ENCODE measurements at places on chromosomes 6 and 20. TPM values are rescaled to one million over a fixed set of nuclear protein-coding genes. Genes with fewer than 3 reads are reported as not detected.

The SNX9 gene
- 42.5 TPM for polyA plus RNA-seq

DNA sequence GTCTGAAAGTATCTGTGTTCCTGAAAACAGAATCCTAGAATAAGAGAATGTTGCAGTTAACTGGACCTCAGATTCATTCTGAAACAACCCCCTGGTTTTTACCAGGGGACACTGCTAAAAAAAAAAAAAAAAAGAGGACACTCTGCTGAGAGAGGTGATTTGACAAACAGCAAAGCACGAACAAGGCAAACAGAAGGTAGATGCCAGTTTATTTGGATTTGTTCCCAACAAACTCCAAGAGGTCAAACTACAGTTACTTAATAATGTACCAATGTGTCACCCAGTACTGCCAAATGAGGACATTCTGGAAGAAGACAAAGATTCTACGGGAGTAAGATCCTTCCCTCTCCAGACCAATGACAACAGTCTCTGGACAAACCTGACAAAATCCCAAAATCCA is 40.6 kb upstream of the SLC22A16 start:
- no peak for DNase-seq

- DNase-seq, result peak; percentile 9
These were observed 160.7 kb upstream of the KCNQ5 start for GRCh38 chr6:72461144-72461543.

- DNase-seq, result no peak
These were observed 21.9 kb downstream of the RIMS1 start for GRCh38 chr6:71908162-71908765.

DNA sequence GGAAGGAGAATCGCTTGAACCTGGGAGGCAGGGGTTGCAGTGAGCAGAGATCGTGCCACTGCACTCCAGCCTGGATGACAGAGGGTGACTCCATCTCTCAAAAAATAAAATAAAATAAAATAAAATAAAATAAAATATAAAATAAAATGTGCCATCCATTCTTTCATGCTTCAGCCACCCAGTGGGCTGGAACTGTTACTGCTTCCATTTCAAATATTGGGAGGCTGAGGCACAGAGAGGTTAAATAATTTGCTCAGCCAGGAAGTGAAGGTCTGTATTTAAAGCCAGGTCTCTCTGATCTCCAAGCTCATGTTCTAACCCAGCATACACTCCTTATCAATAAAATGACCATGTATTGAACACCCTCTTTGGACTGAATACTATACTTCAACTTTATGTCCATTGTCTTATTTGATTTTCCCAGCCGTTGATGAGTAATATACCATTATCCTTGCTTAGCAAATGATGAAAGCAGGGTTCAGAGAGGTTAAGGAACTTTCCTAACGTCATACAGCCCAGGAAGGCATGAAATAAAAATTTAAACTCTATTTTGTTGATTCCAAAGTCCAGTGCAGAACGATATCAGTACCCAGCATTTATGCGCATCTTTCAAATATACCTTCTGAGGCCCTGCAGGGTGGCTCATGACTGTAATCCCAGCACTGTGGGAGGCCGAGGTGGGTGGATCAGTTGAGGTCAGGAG is 25.8 kb upstream of the SLC9A8 start:
- DNase-seq, result no peak

GRCh38 chr6:160227038-160227768 is 31.4 kb downstream of the SLC22A2 start:
- no peak for DNase-seq

The BMP7 gene
- polyA plus RNA-seq, result not detected

DNA sequence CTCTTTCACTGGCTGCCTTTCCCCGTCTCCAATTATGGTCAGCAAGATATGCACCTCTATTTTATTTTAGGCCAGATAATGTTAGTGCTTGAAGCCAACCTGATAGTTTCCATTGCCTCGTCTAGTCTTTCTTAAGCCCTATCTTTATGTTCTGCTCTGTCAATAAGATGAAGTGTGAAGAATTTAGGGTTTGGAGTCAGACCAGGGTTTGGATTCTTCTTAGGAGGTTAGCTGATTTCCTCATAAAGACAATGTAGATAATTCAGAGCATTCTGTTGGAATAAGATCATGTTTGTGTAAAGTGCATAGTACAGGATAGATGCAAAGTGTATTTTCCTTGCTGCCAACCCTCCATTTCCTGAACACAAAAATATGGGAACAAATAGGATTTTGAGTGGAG is 43.8 kb downstream of the PKIB start:
- DNase-seq, result no peak

DNA sequence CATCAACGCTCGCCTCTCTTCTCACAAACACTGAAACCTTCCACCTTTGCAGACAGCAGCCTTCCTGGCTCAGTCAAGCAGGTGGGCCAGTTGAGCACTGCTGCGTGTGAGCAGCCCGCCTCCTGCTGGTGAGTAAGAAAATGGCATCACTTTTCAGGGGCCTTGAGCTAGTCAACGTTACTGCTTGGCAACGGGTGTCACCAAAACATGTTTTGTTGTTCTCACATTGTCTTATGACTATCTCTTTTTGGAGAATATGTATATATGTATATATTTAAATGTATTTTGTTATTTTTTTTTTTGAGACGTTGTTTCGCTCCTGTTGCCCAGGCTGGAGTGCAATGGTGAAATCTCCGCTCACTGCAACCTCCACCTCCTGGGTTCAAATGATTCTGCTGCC is 97.0 kb upstream of the AGPAT4 start:
- peak; percentile 66 for DNase-seq

GRCh38 chr6:15864038-15864707 is 201.3 kb upstream of the DTNBP1 start:
- no peak for DNase-seq

- DNase-seq, result no peak
These were observed 83.4 kb downstream of the OPN5 start for GRCh38 chr6:47865206-47865605.

GRCh38 chr6:24391756-24392405 is 10.9 kb upstream of the MRS2 start:
- no peak for DNase-seq

Data from mammary epithelial cell (primary cell).